Iris pigment epithelial cell (primary cell): ENCODE measurements at places on chromosomes 3 and 15.

GRCh38 chr3:30263238-30263924 is 343.0 kb upstream of the TGFBR2 start:
- peak; percentile 3 for DNase-seq

- DNase-seq: peak; percentile 14
These were observed 1.9 kb downstream of the MEX3B start for GRCh38 chr15:82043796-82044372.

DNA sequence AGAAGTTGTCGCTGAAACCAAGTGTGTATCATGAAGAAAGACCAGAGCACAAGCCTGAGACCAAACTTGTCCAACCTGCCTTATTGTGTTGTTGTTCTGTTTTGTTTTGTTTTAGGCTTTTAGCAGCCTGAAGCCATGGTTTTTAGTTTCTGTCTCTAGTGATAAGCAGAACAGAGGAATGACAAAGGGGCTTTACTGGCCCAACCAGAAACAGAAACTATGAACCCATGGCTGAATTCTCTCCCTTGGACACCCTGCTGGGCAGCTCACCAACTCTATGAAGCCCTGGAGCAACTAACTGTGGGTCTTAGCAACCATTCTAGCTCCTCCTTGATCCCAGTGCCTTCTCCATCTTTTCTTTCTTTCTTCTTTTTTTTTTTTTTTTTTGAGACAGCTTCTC is 30.3 kb downstream of the HCLS1 start:
- no peak for DNase-seq

- DNase-seq: peak; percentile 4
These were observed 878 bp upstream of the RAD51 start for GRCh38 chr15:40693904-40694687.

- DNase-seq: peak; percentile 60
These were observed 293.4 kb upstream of the MME start for GRCh38 chr3:154786724-154787123.
